Stomach (tissue), 19 donors: ENCODE measurements at places on chromosomes 4 and X. TPM values are rescaled to one million over a fixed set of nuclear protein-coding genes. Genes with fewer than 3 reads are reported as not detected.

The HS6ST2 gene
- total RNA-seq, result 0.89 TPM

The MGAT4D gene
- not detected for total RNA-seq

The SLITRK4 gene
- total RNA-seq, result not detected

The SSX4 gene
- not detected for total RNA-seq

The GLRA3 gene
- total RNA-seq, result 0.18 TPM

The GPR34 gene
- 5.1 TPM for total RNA-seq

The PHF8 gene
- 65.2 TPM for total RNA-seq

The GPR50 gene
- total RNA-seq, result not detected

The GABRA4 gene
- total RNA-seq, result 0.37 TPM

The CYLC1 gene
- not detected for total RNA-seq

The RENBP gene
- total RNA-seq, result not detected

The NSG1 gene
- not detected for total RNA-seq

The SSX3 gene
- not detected for total RNA-seq
